ENCODE measurements at places on chromosomes 12 and 14. TPM values are rescaled to one million over a fixed set of nuclear protein-coding genes. Genes with fewer than 3 reads are reported as not detected.
A peak's percentile ranks its signal among the peaks of the same experiment; 100 is the strongest.

The GLIPR1L2 gene
- total RNA-seq: 2.3 TPM

The TGM1 gene
- total RNA-seq: 11.9 TPM

The ADAMTS20 gene
- not detected for total RNA-seq

The PSME1 gene
- 72.9 TPM for total RNA-seq

The SETD3 gene
- 114 TPM for total RNA-seq

The CCDC92 gene
- 34.4 TPM for total RNA-seq

GRCh38 chr12:13208533-13209435 lies 12.3 kb downstream of the EMP1 start:
- no peak for DNase-seq
- no peaks in the 10 kb centered on the region for H3K27me3 ChIP-seq
- H3K4me1 ChIP-seq: peaks cover 79% of the 10 kb centered on the region
- no peak overlapping the region for H3K4me3 ChIP-seq
- no peak overlapping the region for H3K27ac ChIP-seq
- H3K36me3 ChIP-seq: peaks cover 29% of the 10 kb centered on the region

DNA sequence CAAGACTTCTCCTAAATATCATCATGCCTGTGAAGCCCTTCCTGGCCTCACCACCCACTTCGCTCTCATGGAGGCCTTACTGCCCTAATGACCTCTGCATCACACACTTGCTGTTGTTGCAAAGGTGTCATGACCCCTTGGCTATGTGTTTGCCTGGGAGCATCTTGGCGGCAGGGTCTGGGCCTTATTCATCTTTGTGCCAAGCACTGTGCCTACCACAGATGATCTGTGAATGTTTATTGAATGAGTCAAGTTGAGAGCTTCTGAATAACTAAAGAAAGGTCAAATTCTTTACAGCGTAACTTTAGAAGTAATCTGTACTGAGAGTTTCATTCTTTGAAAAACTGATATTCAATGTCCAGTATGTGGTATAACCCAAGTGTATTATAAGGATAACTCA lies 113.3 kb downstream of the TTC8 start:
- DNase-seq: no peak
- H3K4me3 ChIP-seq: no peak overlapping the region
- no peaks in the 10 kb centered on the region for H3K36me3 ChIP-seq
- H3K4me1 ChIP-seq: no peaks in the 10 kb centered on the region
- no peaks in the 10 kb centered on the region for H3K27me3 ChIP-seq

GRCh38 chr14:81193924-81194633 lies 26.7 kb downstream of the GTF2A1 start:
- H3K4me3 ChIP-seq: no peak overlapping the region
- H3K27me3 ChIP-seq: no peaks in the 10 kb centered on the region
- H3K27ac ChIP-seq: no peak overlapping the region
- DNase-seq: no peak

DNA sequence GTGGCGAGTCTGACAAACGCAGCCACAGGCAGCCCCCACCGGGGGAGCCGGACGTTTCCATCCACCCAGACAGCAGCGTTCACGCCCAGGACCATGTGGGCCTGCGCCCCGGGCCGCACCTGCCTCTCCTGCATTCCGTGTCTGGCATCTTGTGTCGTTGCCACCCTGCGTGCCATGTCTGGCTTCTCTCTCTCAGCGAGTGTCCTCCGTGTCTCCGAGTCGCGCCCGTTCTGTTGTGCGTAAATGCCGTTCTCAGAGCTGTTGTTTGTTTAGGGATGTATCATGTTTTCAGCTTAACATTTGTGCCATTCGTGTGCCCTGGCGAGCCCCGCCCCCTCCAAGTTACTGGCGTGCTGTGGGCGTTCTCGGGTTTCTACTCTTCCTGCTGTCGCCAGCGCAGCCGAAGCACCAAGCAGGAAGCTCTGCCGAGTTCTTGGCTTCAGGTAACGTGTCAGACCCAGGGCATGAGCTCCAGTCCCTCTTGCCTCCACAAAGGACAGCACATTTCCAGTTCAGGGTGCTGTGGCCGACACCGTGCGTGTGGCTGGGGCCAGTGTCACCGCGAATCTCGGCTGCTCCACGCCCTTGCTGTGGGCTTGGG lies 34.6 kb downstream of the NOC4L start:
- H3K4me3 ChIP-seq: no peak overlapping the region
- H3K27me3 ChIP-seq: no peaks in the 10 kb centered on the region
- DNase-seq: no peak
- H3K27ac ChIP-seq: no peak overlapping the region
- H3K4me1 ChIP-seq: no peaks in the 10 kb centered on the region
- no peaks in the 10 kb centered on the region for H3K36me3 ChIP-seq

DNA sequence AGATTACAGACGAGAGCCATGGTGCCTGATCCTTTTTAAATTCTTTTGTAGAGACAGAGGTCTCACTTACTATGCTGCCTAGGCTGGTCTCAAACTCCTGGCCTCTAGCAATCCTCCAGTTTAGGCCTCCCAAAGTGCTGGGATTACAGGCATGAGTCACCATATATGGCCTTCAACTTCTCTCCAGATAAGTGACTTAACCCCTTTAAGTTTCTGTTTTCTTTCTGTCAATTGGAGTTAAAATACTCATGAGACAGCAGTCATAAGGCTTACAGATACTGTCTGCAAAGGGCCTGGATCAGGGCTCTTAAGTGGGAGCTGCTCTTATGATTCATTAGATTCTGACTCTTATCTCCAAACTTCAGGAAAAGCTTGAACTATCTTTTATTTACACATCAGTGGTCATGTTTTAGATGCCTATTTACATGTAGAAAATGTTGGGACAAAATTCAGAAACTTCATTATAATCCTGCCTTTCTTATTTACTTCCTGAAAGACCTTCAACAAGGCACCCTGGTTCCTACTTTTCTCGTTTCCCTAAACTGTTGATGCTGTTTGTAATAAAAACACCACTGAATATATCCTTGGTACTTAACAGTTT lies 271.5 kb upstream of the TBX3 start:
- H3K36me3 ChIP-seq: no peaks in the 10 kb centered on the region
- H3K27ac ChIP-seq: no peak overlapping the region
- no peak for DNase-seq
- H3K27me3 ChIP-seq: no peaks in the 10 kb centered on the region

GRCh38 chr12:5777451-5777850 lies 167.6 kb downstream of the ANO2 start:
- no peaks in the 10 kb centered on the region for H3K27me3 ChIP-seq
- DNase-seq: no peak
- no peaks in the 10 kb centered on the region for H3K36me3 ChIP-seq
- H3K4me3 ChIP-seq: no peak overlapping the region
- H3K4me1 ChIP-seq: no peaks in the 10 kb centered on the region
- H3K27ac ChIP-seq: no peak overlapping the region

GRCh38 chr12:130497321-130497720 lies 159.6 kb downstream of the PIWIL1 start:
- H3K27me3 ChIP-seq: no peaks in the 10 kb centered on the region
- H3K36me3 ChIP-seq: no peaks in the 10 kb centered on the region
- H3K27ac ChIP-seq: no peak overlapping the region
- DNase-seq: no peak

GRCh38 chr14:24246765-24247212 lies 4.4 kb upstream of the TINF2 start:
- H3K27ac ChIP-seq: no peak overlapping the region
- no peaks in the 10 kb centered on the region for H3K36me3 ChIP-seq
- DNase-seq: no peak

DNA sequence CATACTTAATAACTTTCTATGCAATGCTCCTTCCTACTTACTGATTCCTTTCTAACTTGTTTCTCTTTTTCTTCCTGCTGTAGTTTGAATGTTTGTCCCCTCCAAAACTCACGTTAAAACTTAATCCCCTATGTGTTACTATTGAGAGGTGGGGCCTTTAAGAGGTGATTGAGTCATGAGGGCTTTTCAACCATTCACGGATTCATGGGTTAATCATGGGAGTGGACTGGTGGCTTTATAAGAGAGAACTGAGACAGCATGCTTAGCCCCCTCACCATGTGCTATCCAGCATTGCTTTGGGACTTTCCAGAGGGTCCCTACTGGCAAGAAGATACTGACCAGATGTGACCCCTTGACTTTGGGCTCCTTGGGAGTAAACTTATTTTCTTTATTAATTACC lies 66.0 kb upstream of the TRIM9 start:
- no peak for DNase-seq
- H3K4me3 ChIP-seq: no peak overlapping the region
- no peaks in the 10 kb centered on the region for H3K27me3 ChIP-seq
- no peak overlapping the region for H3K27ac ChIP-seq
- H3K36me3 ChIP-seq: no peaks in the 10 kb centered on the region

- no peaks in the 10 kb centered on the region for H3K27me3 ChIP-seq
- H3K27ac ChIP-seq: no peak overlapping the region
- H3K4me1 ChIP-seq: no peaks in the 10 kb centered on the region
- H3K4me3 ChIP-seq: no peak overlapping the region
- DNase-seq: no peak
Observed at GRCh38 chr14:99062772-99063418, 209.1 kb downstream of the BCL11B start.

DNA sequence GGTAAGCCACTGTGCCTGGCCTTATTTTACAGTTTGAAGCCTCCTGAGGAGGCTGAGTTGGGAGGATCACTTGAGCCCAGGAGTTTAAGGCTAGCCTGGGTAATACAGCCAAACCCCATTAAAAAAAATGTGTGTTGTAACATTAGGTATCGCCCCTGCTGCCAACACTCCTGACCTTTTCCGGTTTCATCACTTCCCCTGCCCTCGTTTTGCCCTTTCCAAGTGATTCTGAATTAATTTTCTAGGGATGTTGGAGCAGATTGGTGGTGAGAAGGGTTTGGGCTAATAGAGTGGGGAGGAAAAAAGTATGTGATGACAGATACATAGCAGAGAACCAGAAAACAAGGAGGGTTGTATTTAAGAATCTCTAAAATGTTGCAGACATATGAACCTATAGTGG lies 25.6 kb upstream of the C12orf71 start:
- DNase-seq: no peak
- H3K27me3 ChIP-seq: no peaks in the 10 kb centered on the region
- no peaks in the 10 kb centered on the region for H3K36me3 ChIP-seq
- H3K4me3 ChIP-seq: no peak overlapping the region

DNA sequence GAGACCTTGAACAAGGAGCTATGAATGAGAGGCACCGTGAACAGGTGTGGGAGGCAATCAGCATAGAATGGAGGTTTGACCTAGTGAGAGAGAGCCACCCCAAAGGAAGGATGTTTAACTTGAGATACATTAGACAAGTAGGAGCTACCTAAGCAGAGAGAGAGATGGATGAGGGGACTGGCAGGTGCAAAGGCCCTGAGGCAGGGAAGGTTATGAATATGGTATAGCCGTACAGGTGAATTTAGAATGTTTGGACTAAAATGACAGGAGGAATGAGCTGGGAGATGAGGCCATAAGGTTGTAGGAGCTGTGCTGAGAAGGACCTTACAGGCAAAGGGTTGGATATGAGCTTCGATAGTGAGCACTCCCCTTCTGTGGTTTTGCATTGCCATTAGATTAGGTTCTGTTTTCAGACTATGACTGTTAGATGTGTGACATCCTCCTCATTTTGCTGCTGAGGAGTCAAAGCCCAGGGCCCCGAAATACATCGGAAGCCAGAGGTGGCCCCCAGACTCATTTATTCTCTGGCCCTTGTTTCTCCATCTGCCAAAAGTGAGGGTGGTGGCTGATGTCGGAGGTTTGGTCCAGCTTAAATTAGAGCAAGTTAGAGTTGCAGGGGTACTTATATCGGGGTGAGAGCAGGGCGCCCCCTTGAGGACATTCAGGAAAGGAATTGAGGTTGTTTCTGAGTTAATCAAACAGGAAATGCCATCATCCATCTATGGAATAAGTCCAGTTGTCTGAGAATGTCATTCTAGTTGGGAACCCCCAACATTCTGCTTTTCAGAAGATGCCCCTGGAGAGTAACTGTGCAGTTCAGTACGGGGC lies 29.4 kb downstream of the SLC24A4 start:
- no peak overlapping the region for H3K4me3 ChIP-seq
- H3K27ac ChIP-seq: no peak overlapping the region
- no peaks in the 10 kb centered on the region for H3K27me3 ChIP-seq

- no peaks in the 10 kb centered on the region for H3K4me1 ChIP-seq
- DNase-seq: peak; percentile 16
- no peaks in the 10 kb centered on the region for H3K27me3 ChIP-seq
- peaks cover 78% of the 10 kb centered on the region for H3K36me3 ChIP-seq
- H3K27ac ChIP-seq: no peak overlapping the region
Observed at GRCh38 chr12:112149596-112149995, 24.2 kb downstream of the TRAFD1 start.
